HS-27A (cell line): ENCODE measurements at places on chromosomes 5 and 9.

GRCh38 chr9:133677126-133678010 lies 41.2 kb downstream of the DBH start:
- DNase-seq = no peak

DNA sequence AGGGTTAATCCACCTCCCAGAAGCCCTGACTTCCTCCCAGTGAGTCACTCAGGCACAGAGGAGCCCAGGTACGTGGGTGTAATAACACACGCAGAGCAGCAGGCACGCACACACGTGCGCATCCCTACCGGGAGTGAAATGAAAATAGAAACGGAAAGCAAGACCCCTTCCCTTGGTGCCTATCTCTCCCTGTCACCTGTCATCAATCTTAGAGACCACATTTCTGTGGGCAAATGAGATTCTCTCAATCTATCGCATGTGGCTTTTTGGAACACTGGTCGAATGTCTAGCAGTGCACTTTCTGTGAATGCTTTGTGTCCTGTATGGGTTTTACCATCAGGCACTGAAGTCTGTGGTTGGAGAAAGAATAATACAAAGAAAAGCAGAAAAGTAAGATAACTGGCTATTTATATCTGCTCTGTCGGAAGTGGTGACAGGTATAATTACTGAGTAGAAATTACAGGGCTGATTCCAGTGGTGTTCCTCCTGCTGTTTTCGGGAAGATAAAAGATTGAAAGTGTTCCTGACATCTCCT lies 137.7 kb upstream of the GRIA1 start:
- no peak for DNase-seq

DNA sequence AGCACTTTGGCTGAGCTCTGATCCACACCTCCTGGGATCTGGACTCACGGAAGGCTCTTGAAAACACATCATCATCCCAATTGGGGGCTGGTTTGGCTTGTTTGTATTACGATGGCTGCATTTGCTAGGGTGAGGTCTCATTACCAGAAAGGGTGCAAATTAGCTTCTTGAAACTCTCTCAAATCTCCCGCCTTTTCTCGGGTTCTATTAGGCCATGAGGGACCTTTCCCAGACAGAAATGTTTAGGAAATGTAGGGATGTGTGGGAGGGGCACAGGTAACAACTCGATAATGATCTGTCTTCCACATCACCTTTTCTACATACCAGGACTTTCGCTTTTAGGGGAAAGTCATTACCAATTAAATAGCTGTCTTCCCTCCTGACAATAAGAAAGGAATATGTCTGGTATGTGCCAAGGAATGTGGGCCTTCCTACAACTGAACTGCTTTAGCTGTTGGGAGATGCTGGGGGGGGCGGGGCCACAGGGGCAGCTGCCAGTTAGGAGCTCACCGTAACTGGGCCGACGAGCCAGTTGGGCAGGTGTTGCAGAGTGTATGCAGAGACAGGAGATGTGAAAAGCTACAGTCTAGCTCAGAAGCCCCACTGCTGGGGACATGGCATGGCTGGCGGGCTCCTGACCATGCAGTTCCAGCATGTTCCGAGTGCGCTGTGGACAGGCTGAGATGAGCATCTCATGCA lies 71.2 kb downstream of the AK8 start:
- DNase-seq = no peak

- DNase-seq = no peak
Observed at GRCh38 chr5:96329886-96330529, 103.0 kb downstream of the PCSK1 start.

GRCh38 chr9:13628526-13628925 lies 349.0 kb upstream of the MPDZ start:
- no peak for DNase-seq

GRCh38 chr9:69035438-69036308 lies at the start of gene FXN:
Gene FXN, plus strand, starts transcription at chr9:69035752. Its CDS starts 31 bp downstream, at chr9:69035783.
- no peak for DNase-seq

GRCh38 chr9:136531904-136532798 lies 13.7 kb downstream of the NOTCH1 start:
- no peak for DNase-seq

DNA sequence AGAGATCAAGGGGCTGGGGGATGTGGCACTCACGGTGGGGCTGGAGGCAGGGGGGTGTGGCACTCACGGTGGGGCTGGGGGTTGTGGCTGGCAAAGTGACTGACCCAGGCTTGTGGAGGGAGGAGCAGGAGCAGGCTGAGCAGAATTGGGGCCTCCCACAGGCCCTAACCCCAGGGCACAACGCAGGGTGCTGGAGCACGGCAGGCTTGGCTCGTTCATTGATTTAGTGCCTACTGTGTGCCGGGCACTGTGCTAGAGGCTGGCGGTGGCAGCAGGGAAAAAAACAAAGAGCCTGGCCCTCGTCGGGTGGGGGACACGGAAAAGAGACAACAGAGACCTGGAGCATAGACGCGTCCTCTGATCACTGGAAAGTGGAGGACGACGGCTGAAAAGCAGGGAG lies 80.9 kb downstream of the HMCN2 start:
- no peak for DNase-seq

DNA sequence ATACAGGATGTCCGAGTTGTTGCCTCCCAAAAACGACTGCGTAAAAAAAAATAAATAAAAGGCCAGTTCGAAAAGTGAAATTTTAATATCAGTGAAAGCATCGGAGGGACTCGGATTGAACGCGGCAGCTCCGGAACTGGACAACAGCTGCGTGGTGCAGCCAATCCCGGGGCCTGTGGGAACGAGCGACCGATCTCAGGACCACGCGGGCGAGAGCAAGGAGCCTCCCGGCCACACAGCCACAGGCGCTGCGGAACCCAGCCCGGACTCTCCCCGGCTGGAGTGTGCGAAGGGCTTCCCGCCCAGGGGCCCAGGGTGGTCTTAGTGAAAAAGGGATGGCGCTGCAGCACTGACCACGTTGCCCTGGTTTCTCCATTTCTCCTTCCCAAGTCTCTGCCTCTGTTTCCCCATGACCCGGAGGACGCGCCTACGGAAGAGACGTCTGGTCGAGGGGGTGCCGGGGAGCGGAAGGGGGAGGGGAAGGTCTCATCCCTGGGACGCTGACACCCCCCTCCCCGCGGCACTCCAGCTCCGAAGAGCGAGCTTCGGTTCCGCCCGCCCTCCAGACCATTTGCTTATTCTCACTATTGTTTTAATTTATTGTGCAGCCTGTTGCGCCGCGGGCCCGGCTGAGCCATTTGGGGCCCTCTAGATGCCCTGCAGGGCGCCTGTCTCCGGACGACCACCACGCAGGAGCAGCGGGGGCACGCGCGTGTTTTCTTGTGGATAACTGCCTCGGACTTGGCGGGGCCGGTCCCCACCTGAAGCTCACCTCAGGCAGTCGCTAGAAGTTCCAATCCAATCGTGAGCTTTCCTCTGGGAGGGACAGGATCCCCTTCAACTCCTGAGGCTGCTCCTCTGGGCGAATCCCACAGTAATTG lies 303.0 kb downstream of the PARP8 start:
- no peak for DNase-seq

- no peak for DNase-seq
Observed at GRCh38 chr9:8660383-8660782, 860.8 kb upstream of the DMAC1 start.

DNA sequence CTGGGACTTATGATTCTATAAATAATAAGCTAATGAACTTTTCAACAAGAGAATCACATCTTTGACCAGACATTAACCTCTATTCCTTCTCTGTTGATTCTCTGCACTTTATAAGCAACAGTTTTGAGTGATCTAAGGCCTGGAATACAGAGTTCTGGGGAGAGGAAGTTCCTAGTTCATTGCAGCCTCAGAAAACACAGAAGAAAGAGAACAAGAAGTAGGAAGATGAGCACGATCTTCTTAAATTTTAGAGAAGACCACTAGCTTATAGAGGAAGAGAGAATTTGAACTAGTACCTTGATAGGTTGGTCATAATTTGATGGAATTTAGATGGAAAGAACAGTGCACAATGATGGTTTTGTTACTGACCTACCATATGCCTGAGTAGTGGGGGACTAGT lies 8.5 kb upstream of the C9orf72 start:
- DNase-seq = no peak

- DNase-seq = no peak
Observed at GRCh38 chr5:53438079-53438478, 42.4 kb upstream of the FST start.

GRCh38 chr9:77594963-77595362 lies 53.2 kb downstream of the GNA14 start:
- no peak for DNase-seq

DNA sequence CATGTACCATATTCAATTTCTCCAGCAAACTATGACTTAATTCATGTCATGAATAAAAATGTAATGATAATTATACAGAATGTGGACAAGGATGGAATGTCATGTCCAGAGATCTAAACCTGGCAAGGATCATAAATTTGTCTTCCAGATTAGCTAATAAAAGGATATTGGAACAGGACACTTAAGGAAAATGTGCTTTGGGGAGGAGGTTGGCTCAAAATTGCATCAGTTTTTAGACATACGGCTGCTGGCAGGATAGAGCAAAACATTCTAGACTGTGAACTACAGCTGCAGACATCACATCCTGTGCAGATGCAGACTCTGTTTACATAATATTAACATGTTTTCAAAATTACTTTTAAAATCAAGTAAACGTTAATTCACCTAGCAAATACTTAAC lies 248.4 kb downstream of the TLR4 start:
- DNase-seq = no peak

GRCh38 chr5:165477546-165477945 lies 1972.1 kb downstream of the MAT2B start:
- DNase-seq = no peak

DNA sequence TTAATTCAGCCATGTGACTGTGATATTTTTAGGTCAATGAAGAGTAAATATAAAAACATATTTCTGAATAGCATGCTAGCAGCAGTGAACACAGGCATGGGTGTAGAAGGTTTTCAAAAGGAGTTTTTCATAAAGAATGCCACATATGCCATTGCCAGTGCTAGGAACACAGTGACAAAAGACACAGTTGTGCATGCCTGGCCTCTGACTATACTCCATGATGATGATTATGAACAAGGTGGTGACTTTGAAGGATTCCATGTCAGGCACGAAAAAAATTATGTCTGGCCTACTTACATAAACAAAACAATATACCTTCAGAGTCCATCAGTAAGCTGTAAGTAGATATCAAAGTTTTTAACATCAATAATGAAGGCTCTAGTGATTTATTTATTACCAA lies 438.7 kb downstream of the TLE1 start:
- DNase-seq = no peak

DNA sequence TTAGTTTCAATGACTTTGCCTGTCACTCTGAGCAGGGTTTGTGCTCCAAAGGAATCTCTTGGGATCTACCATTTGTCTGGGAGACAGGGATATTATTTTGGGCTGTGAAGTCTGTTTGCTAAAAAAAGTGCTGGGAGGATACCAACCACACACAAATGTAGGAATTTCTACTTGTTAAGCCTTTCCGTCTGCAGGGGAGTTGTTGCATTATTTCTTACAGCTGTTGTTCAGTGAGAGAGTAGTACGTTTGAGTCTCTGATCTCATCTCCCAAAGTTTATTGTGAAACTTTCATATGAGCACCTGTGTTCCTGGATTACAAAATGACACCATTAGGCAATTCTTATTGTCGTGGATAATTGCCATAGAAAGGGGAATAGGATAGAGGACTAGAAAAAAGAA lies 78.3 kb upstream of the SEMA6A start:
- no peak for DNase-seq

- no peak for DNase-seq
Observed at GRCh38 chr9:128025736-128026135, 41.4 kb downstream of the NAIF1 start.

DNA sequence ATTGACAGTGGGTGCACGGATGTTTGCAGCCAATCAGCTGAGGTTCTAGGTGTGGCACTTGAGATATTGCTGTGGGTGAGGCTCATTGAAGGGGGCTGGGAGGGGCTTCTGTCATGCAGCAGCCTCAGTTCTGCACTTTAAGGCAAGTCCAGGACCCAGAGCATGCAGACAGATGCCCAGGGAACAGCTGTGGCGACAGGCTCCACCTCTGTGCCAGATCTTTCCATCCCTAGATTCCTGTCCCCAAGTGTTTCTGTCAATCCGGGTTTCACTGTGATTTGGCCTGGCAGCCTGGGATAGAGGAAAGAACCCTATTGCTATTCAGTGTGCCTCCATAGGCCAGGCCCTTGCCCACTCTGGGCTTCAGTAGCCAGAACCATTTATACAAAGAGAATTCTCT lies 20.8 kb upstream of the CERCAM start:
- no peak for DNase-seq

DNA sequence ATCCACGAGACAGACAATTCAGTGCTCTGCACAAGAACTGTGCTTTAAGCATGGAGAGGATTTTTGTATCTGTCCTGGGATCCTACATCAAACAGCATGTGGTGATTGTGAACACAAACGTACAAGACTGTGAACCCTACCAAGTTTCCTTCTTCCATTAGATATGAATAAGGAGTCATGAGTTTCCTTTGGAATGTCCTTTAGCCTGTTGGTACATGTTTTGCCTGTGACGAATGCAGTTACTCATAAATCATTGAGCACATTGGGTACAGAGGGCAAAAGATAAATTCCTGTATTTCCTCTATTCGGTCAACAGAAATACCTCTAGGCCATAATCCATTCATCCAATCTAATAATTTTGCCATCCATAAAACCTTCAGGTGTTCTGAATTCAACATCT lies 61.5 kb downstream of the FXN start:
- DNase-seq = no peak

DNA sequence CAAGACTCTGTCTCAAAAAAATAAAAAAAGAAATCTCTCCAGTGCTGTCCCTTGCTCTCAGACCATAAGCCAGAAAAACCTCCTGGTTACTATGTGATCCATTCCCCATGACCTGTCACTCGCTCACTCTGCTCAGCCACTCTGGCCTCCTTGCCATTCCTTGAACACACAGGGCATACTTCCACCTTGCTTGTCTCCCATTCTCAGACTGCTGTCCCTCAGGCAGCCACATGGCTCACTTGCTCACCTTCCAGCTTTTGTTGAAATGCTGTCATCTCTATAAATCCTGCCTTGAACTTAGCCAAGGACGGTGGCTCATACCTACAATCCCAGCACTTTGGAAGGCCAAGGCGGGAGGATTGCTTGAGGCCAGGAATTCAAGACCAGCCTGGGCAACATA lies 82.9 kb downstream of the UGCG start:
- DNase-seq = no peak

- no peak for DNase-seq
Observed at GRCh38 chr5:144015961-144016360, 154.5 kb downstream of the YIPF5 start.
